CD4-positive, alpha-beta T cell treated with Interleukin-12 subunit alpha and Interleukin-12 subunit beta, for 1 hour (primary cell): ENCODE measurements at places on chromosomes 2 and 18.
A peak's percentile ranks its signal among the peaks of the same experiment; 100 is the strongest.

DNA sequence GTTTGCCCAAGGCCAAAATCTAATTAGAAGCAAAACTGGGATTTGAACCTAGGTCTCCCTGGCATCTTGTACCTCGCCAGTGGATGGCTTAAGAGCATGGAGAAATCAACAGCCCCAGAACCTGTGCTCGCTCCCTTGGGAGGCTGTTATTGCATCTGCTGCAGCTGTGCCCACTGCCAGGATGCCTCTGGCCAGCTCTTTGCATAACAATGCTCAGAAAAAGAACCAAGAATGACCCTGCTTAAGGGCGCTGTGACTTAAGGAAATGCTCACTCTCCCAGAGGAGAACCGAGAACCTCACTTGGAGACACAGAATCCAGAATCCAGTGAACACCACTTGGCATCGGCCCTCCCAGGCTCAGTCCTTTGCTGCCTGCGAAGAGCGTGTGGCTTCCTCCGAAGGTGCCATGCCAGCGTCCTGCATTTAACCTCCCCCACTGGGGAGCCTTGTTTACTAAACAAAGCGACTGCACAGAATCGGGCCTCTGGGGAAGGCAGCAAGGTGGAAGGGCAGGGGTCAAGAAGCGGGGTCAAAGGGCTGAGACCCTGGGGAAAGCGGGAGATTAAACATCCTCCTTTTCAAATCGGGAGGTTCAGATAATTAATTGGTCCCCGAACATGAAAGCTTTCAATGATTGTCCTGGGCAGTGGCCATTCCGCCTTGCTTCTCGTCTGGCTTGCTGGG, 71.0 kb upstream of the BOD1L2 start:
- no peak for DNase-seq

DNA sequence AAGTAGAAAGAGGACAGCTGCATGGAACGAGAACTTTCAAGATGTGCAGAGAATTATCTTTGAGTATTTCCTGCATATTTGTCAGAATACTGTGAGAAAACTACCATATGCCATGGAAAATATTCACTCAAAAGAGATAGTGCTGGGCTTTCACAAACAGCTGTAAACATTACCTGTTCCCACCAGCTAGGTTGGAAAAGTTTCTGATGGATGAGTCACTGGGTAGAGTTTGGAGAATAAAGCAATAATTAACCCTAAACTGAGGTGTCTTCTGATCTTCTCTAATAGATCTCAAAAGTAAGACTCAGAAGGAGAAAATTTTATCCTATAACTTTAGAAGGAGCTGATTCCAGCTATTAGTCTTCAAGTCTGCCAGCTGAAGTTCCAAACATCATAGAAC, 3.9 kb upstream of the FSIP2 start:
- DNase-seq = no peak

GRCh38 chr2:37005118-37005868, 39.0 kb upstream of the STRN start:
- DNase-seq = peak; percentile 30

DNA sequence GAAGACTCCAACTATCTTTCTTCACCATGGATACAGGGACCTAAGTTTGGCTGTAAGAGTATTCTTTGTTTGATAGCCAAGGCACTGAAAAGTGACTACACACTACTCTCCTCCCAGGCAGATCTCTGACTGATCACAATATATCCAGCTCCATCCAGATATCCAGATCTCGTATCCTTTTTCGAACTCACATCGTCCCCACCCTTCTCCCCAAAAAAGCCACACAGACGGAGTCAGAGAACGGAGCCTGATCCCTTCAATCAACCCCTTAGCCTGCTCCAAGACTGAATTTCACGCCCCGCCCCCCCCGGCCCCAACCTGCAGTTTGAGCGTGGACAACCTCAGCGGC, 533 bp downstream of the DHX57 start:
- no peak for DNase-seq

- no peak for DNase-seq
Measured at GRCh38 chr2:11093467-11093866, 61.8 kb upstream of the SLC66A3 start.

DNA sequence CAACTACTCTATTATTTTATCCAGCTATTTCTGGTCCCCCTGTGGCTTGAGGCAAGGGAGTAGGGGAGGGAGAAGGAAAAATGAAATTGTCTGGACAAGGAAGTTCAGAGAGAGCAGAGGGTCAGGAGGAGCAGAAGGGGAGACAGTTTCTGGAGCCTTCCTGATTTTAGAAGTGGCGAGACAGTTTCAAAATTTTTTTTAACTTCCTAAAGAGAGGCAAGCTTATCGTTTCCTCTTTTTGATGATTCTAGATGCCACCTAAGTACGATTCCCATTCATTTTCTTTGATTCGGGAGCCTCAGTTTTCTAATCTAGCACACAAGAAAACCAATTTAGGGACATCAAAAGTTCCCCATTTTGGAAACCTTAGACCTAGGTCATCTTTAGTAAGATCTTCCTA, 96.9 kb upstream of the B3GNT2 start:
- DNase-seq = no peak

- no peak for DNase-seq
Measured at GRCh38 chr18:73961804-73962203, 185.8 kb downstream of the FBXO15 start.

GRCh38 chr2:146912536-146912935, 932.3 kb upstream of the ACVR2A start:
- DNase-seq = no peak

DNA sequence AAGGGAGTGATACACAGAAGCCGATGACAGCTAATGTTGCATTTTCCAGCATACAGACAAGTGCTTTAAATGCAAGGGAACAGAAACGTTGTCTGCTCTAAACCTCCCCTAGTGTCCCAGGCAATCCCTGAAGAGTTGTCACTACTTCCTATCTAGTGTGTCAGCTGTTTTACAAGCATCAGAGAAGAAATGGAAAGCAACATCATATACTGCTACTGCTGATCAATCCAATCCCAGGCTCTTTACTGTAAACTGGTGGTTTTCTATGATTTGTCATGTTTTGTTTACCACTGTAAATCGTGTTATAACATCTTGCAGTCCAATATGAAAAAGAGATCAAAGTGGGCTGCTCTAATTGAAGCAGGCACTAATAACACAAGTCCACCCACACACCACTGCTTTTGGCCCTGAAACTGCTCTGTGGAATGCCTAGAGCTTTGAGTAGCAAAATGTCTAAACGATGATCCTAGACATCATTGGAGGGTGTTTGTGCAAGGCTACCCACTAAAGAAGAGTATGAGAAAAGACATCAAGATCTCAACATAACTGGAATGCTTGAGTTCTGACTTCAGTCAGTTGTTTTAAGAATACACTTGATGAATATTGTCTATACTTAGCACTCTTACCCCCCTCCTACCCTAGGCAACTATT, 18.1 kb upstream of the ROCK1 start:
- no peak for DNase-seq

GRCh38 chr2:100365434-100365833, 43.1 kb upstream of the LONRF2 start:
- no peak for DNase-seq

- no peak for DNase-seq
Measured at GRCh38 chr2:143937723-143938350, 582.1 kb downstream of the ZEB2 start.

DNA sequence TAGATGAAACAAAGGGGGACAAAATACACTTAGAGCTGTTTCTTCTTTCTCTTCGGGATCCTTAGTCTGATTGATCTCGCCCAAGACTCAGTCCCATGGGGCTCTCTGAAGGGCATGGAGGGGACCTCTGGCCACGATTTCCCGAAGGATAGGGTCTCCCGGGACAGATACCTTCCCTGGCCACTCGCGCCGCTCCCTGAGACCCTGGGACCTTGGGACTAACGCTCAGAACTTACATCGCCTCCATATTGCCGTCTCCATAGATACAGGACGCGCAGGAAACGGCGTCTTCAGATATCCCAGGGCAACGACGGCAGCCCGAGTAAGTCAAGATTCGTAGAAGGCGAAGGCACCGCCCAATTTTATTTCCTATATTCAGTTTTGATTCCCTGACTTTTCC, at the start of gene CFAP65:
Gene CFAP65 (minus strand): TSS at position 265 of the 400 bp plus-strand sequence. CDS start 2,468 bp downstream, outside the sequence.
- peak; percentile 25 for DNase-seq

GRCh38 chr2:210132239-210132638, 39.0 kb downstream of the KANSL1L start:
- DNase-seq = no peak

GRCh38 chr2:142876423-142876822, 1.0 kb upstream of the KYNU start:
- DNase-seq = no peak

- no peak for DNase-seq
Measured at GRCh38 chr2:230205034-230205433, 14.8 kb downstream of the SP110 start.

GRCh38 chr18:79151191-79151590, 82.0 kb downstream of the ATP9B start:
- no peak for DNase-seq
